ENCODE measurements at places on chromosomes 16 and 17. TPM values are rescaled to one million over a fixed set of nuclear protein-coding genes. Genes with fewer than 3 reads are reported as not detected.

The KRTAP4-11 gene
- polyA plus RNA-seq, result 0.29 TPM

The TP53TG3D gene
- not detected for polyA plus RNA-seq

The KRT33B gene
- 1.2 TPM for polyA plus RNA-seq

The SDR42E1 gene
- not detected for polyA plus RNA-seq

The FAM234A gene
- 113 TPM for polyA plus RNA-seq

The ZP2 gene
- not detected for polyA plus RNA-seq

The CDH15 gene
- 0.06 TPM for polyA plus RNA-seq

The PRRT2 gene
- 2.1 TPM for polyA plus RNA-seq

The CCL17 gene
- polyA plus RNA-seq, result not detected

The GPR142 gene
- not detected for polyA plus RNA-seq

The KCNH4 gene
- polyA plus RNA-seq, result not detected

DNA sequence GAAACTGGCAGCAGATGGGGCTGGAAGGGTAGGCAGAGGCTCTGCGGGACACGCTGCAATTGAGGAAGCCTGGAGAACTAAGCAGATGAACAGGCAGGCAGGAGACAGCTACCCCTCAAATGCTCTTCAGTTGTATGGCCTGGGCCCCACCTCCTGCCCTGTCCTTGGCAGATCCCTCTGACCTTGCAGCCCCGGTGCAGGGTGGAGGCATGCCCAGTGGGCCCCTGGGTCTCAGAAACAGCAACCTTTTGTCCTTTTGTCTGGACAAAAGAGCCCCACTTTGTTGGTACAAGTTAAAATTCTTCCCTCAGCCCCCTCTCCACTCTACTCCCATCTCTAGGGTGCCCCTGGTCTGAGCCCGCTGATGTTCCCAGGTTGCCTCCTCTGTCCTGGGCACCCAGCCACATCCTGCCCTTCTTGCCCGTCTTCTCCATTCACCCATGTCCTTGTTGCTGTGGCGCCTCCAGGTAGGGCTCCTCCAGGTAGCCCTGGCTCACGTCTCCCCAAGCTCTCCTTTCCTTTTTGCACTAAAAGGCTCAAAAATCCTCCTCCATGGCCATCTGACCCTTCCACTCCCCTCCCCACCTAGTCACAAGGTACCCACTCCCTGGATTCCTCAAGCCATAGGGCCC, 136.8 kb downstream of the CLEC16A start:
- DNase-seq, result no peak

DNA sequence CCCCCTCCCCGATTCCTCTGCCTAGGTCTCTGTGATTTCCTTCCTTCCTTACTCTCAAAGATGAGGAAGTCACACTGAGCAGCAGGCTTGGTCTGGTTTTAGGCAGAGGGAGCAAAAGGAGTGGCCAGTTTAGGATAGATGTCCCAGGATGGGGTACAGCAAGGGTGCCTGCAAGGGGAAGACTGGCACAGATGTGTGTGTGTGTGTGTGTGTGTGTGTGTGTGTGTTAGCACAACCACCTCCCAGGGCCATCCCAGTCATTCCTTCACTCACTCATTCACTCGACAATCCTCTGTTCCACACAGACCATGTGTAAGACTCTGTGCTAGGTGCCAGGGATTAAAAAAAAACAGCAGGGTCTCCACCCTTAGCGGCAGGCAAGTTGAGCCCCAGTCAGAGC, 35.9 kb downstream of the TMEM132E start:
- DNase-seq, result no peak

DNA sequence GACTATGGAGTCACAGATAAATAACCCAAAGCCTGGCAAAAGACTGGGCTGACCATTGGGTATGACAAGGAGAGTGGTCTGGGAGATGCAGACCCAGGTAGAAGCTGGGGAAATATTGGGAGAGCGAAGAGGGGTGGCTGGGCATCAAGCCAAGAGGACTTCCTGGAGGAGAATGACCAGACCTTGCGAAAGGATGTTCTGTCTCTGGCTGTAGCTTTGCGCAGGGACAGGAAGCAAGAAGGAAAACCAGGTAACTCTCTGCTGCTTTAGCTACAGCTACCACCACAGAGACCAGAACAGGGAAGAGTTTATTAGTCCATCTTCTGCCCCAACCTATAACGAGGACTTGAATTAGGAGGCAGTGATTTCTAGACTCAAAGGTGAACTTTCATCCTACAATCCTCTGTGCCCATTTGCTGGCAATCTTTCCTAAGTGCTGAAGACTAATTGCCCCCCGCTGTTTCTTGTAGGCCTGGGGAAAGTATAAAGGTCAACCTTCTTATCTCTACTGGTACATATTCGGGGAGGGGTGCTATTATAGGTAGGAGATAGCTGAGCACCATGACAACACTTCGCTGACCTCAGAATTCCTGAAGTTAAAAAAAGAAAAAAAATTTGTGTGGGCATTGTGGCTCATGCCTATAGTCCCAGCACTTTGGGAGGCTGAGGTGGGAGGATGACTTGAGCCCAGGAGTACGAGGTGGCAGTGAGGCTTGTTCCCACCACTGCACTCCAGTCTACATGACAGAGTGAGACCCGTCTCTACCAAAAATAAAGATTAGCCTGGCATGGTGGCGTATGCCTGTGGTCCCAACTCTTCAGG, 19.1 kb upstream of the KIFC3 start:
- no peak for DNase-seq

DNA sequence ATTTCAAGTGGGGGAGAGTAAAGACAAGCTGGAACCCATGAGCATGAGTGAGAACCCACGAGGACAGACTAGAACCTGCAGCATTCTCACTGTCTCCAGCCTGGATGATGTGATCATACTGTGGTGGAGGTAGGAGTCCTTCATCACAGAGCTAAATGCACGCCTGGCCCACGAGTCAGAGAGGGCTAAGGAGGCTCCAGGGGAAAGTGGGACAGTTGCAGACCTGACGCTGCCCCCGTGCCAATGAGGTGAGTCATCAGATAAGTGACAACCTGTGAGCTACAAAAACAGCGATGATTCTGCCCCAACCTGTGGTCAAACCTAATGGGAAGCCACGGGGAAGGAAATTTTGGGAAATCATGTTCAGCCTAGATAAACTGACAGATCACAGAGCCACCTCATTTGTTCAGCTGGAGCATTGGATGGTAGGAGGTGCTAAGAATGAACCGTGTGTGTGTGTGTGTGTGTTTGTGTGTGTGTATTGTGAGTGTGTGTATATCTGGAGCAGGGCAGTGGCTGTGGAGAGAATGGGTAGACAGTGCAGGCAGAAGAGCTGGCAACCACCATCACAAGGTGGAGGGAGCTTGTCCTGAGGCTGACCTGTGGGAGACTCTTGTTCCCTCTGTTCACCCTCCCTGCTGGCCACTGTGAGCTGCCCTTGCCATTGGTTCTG, 131.8 kb downstream of the UTP18 start:
- DNase-seq, result no peak

DNA sequence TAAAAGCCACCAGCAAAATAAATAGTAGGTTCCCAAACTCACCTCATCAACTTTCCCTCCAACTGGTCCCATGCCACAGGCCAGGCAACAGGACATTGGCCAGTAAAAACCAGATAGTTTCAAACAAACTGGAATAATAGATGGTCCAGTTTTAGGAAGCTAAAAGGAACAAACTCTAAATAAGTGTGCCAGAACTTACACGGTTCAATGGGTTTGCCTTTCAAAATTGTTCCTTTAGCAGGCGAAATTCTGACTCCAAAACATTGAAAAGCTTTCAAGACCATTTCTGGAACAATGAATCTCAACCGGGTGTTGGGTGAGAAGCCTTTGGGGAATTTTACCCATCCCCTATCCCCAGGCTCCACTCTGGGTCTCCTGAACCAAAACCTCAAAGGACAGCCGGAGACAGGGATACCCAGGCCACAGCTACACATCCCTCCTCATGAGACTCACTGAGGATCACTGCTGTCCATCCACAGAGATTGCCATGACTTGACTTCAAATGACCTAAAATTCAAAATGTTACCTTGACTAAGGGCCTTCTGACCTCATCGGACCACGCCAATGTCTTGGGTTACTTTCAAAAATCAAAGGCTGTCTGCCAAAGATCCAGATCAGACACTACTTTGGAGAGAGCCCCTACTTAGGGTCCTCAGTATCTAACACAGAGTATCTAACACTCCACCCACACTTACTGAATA, 13.0 kb downstream of the AXIN2 start:
- no peak for DNase-seq

DNA sequence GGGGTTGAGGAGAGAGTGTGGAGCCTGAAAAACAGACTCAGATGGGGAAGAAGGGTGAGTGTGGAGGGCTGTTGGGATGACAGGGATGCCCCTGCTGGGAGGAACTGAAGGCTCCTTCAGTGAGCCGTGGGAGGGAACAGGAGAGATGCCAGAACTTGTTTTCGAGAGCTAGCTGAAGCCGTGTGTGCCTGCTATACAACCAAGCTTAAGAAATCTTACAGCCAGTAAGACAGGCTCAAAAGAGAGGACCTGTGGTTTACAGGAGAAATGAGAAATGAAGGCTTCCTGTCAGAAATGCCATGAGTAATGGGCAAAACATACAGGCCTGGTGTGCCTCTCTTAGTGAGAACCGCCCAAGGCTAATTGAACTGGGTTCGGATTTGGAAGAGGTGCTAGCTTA, 99.6 kb downstream of the SPACA3 start:
- no peak for DNase-seq

DNA sequence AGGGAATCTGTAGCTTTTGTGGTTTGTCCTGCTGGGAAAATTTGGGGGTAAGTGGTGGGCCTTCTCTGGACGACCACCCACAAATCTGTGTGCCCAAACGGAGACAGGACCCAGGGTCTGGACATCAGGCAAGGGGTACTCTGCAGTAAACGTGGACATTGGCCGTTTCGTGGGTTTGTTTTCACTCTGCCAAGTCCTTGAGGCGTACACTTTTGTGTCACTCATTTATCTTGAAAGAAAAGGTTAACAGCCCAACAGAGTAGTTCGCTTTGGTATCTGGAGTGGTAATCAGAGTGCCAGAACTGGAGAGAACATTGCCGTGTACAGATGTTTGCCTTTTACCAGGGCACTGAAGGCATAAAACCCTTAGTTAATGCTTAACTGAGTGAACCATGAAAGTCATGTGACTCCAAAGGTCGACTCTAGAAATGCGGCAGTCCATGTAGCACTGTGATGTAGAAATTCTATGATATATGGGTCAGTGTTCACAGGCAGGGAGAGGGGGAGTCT, 15.4 kb downstream of the NAA60 start:
- DNase-seq, result peak; percentile 50

DNA sequence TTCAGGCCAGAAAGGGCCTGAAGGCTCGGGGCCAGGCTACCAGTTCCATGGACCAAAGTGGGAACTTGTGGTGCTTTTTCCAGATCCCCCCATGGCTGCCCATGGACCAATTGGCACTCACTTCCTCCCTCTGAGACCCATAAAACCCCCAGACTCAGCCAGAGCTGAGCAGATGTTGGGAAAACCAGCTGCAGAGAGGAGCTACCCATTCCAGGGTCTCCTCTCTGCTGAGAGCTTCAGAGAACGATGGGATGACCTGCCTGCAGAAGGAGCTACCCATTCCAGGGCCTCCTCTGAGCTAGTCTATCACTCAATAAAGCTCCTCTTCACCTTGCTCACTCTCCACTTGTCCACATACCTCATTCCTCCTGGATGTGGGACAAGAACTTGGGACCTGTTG, 52.2 kb upstream of the MED9 start:
- no peak for DNase-seq

- DNase-seq, result peak; percentile 72
Measured at GRCh38 chr17:58643147-58643546, 48.7 kb downstream of the TEX14 start.

GRCh38 chr16:85220964-85221731, 108.9 kb upstream of the CIBAR2 start:
- DNase-seq, result no peak

- DNase-seq, result peak; percentile 41
Measured at GRCh38 chr17:65664266-65664665, 102.8 kb upstream of the AXIN2 start.

DNA sequence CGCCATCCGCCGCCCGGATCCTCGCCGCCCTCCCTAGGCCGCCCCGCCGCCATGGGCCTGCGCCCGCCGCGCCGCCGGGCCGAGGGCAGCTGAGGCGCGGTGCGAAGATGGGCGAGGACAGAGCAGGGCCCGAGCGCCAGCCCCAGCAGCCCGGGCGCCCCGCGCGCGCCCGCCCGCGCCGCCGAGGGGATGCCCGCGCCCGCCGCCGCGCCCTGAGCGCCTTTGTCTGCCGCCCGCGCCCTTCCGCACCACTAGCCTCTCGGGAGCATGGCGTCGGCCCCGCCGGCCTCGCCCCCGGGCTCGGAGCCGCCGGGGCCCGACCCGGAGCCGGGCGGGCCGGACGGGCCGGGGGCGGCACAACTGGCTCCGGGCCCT, 278 bp downstream of the RAB11FIP3 start:
- peak; percentile 59 for DNase-seq

GRCh38 chr17:46212634-46213435, 19.6 kb upstream of the KANSL1 start:
- DNase-seq, result peak; percentile 93

GRCh38 chr17:65290616-65291015, 153.4 kb downstream of the RGS9 start:
- DNase-seq, result no peak

DNA sequence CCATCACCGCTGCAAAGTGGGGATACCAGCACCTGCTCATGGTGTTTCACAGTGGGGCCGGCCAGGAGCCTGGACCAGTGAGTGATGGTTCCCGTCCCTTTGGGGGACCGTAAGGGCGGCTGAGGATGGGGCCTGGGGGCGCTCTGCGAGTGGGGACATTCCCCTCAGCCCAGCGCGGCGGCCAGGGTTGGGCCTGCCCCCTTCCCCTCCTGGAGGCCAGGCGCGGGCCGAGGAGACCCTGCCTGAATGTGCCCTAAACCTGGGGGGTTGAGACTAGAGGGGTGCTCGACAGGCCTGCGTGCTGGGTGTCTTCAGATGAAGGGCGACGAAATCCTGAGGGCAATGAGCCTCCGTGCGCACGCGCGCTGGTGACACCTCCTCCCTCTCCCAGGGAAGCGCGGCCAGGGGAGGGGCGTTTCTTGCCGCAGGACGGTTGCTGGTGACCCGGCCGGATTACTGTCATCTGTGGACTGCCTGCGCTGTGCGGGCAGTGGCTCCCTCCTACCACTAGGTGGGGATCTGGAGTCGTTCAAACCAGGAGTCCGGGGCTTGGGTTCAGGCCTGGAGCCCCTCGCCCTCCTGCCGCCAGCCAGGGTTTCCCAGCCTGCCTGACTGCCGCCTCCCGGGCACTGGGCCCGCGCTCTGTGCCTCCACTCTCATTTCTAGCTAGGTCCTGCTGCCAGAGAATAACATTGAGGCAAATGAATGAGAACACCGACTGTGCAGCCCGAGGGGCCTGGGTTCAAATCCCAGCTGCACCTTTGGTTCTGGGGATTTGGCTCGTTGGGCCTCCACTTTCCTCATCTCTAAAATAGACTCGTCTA, 17.1 kb downstream of the TBX2 start:
- DNase-seq, result peak; percentile 90

GRCh38 chr16:21227866-21228265, 5.6 kb upstream of the ANKS4B start:
- DNase-seq, result no peak

- DNase-seq, result no peak
Measured at GRCh38 chr17:1126250-1126797, 53.5 kb downstream of the ABR start.

GRCh38 chr16:66026211-66026610, 340.3 kb upstream of the CDH5 start:
- DNase-seq, result peak; percentile 31
